Activated CD8-positive, alpha-beta T cell treated with anti-CD3 and anti-CD28 coated beads, Interleukin-2, amount 10 ng/mL, durations not matched to agents 7 days and 5 days (primary cell): ENCODE measurements at places on chromosomes 5 and 9. TPM values are rescaled to one million over a fixed set of nuclear protein-coding genes. Genes with fewer than 3 reads are reported as not detected.

- DNase-seq: no peak
- peaks cover 3% of the 10 kb centered on the region for H3K36me3 ChIP-seq
- peaks cover 9% of the 10 kb centered on the region for H3K4me1 ChIP-seq
These were observed 40.8 kb downstream of the GRAMD2B start for GRCh38 chr5:126464016-126464415.

GRCh38 chr9:2966565-2967300 is 122.8 kb upstream of the PUM3 start:
- H3K36me3 ChIP-seq: no peaks in the 10 kb centered on the region
- H3K27ac ChIP-seq: no peak overlapping the region

GRCh38 chr5:135127439-135128240 is 93.6 kb upstream of the PITX1 start:
- no peaks in the 10 kb centered on the region for H3K36me3 ChIP-seq
- H3K4me3 ChIP-seq: no peak overlapping the region
- DNase-seq: no peak
- no peak overlapping the region for H3K27ac ChIP-seq
- peaks cover 8% of the 10 kb centered on the region for H3K27me3 ChIP-seq
- peaks cover 3% of the 10 kb centered on the region for H3K4me1 ChIP-seq

Gene PCDHGC5
- not detected for total RNA-seq

Gene CTSV
- 0.29 TPM for total RNA-seq

Gene FAM169A
- 5.6 TPM for total RNA-seq
